LHCN-M2 (cell line): ENCODE measurements at places on chromosomes 13 and 19. TPM values are rescaled to one million over a fixed set of nuclear protein-coding genes. Genes with fewer than 3 reads are reported as not detected.
A peak's percentile ranks its signal among the peaks of the same experiment; 100 is the strongest.

The FGF14 gene
- total RNA-seq = 0.06 TPM in 1 of 2 replicates, not detected in the other

The HS6ST3 gene
- not detected in 2 replicates for total RNA-seq

The KIR2DL4 gene
- not detected in 2 replicates for total RNA-seq

The ATP8A2 gene
- total RNA-seq = 1.2 and 1.3 TPM in 2 replicates

The KIR3DL1 gene
- not detected in 2 replicates for total RNA-seq

The KCNC3 gene
- not detected in 2 replicates for total RNA-seq

The ADGRE1 gene
- not detected in 2 replicates for total RNA-seq

The WDR87 gene
- total RNA-seq = not detected in 2 replicates

GRCh38 chr13:78680576-78681350, 21.8 kb upstream of the OBI1 start:
- DNase-seq = no peak

GRCh38 chr13:85261757-85262346, 537.4 kb downstream of the SLITRK6 start:
- no peak for DNase-seq

- no peak for DNase-seq
These were observed 1.6 kb upstream of the KRTDAP start for GRCh38 chr19:35491836-35492360.

GRCh38 chr13:34241332-34241731, 423.4 kb downstream of the RFC3 start:
- DNase-seq = no peak

GRCh38 chr19:18506101-18506930, 15.6 kb downstream of the ELL start:
- no peak for DNase-seq

- no peak for DNase-seq
These were observed 849 bp downstream of the GAS6 start for GRCh38 chr13:113862931-113863523.

DNA sequence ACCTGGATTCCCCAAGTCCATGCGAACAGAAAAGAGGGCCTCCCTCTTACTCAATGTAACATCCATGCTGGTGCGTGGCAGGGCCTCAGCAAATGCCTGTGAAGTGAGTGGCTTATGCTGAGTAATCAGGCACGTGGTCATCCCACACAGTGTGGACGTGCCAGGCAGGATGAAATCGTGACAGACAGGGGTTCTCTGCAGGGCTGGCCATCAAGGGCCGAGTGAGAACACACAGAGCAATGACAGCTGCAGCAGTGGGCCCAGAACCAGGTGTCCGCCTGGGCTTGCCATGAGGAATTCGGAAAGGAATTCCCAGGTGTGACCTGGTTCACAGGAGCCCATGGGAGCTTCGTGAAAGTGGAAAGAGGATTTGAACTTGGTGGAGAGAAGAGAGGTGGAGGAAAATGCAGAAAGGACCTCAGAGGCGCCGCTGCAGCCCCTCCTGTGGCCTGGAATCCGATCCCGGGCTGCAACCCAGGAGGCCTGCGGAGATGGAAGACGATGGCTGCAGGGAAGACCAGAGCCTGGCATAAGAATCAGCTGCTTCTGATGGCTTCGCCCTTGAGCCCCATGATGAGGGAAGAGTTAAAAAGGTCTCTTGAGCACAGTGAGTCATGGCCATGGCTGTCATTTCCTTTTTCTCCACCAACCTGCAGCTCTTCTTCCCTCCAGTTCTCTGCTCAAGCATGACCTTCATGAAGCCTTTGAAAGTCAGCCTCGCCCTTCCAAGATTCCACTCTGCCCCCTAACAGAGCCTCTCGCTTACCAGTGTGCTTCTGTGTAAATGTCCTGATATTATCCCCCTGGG, 34.6 kb upstream of the SOX1 start:
- peak; percentile 24 for DNase-seq

DNA sequence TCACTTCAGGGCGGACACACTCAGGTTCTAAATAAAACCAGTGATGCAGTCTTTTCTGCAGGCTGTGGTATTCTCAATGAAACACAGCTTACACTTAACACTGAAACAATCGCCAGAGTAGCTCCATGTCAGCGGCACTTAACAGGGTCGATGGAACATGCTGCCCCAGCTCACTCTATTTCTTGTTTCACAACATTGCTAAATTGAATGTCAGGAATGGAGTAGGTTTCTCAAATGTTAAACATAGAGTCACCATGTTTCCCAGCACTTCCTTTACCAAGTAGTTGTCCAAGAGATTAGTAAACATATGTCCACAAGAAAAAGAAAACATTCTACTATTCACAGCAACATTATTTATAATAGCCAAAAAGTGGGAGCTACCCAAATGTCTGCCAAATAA, 306.9 kb downstream of the SLITRK6 start:
- DNase-seq = no peak

DNA sequence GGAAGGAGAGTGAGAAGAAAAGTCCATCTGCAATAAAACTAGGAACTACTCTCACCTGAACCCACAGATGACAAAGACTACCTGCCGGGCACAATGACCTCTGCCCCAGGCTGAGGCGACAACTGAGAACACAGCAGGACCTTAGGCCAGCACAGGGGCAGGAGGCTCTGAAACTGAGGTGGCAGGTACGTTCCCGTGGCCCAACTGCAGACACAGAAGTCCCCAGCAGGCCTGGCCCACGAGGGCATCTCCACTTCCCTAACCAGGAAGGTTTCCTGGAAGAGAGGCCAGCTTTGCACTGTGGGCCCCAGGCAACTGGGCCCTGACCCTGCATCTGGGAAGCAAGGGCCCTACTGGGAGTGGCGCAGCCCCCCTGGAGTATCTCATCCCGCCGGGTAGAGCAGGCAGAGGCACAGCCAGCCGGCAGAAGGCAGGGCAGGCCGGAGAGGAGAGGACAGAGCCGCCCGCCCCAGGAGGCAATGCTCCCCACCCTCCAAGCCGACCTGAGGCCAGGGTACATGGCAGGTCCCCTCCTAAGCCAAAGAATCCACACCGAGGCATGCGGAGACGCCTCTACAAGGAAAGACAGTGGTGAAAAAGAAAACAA, 32.7 kb downstream of the STK24 start:
- DNase-seq = no peak

- no peak for DNase-seq
These were observed 552.3 kb upstream of the ARGLU1 start for GRCh38 chr13:107119989-107120881.

DNA sequence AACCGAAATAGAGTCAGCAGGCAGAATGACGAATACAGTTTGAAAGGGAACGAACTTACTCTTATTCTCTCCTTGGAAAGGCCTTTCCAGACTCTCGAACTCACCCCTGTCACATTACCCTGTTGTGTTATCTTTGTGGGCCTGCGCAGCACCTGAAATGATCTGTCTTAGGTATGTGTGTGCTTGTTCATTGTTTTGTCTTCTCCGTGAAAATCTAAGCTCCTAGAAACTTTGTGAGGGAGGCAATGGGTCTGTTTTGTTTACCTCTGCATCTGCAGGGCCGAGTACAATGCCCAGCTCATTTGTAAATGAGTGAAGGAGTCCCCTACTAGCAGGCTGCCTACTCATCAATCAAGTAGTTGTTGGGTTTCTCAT, 19.6 kb downstream of the HMGB1 start:
- DNase-seq = no peak
